T-helper 2 cell (primary cell): ENCODE measurements at places on chromosomes 12 and 14.
A peak's percentile ranks its signal among the peaks of the same experiment; 100 is the strongest.

- no peak for DNase-seq
Observed at GRCh38 chr12:122955156-122955555, 11.1 kb downstream of the ABCB9 start.

DNA sequence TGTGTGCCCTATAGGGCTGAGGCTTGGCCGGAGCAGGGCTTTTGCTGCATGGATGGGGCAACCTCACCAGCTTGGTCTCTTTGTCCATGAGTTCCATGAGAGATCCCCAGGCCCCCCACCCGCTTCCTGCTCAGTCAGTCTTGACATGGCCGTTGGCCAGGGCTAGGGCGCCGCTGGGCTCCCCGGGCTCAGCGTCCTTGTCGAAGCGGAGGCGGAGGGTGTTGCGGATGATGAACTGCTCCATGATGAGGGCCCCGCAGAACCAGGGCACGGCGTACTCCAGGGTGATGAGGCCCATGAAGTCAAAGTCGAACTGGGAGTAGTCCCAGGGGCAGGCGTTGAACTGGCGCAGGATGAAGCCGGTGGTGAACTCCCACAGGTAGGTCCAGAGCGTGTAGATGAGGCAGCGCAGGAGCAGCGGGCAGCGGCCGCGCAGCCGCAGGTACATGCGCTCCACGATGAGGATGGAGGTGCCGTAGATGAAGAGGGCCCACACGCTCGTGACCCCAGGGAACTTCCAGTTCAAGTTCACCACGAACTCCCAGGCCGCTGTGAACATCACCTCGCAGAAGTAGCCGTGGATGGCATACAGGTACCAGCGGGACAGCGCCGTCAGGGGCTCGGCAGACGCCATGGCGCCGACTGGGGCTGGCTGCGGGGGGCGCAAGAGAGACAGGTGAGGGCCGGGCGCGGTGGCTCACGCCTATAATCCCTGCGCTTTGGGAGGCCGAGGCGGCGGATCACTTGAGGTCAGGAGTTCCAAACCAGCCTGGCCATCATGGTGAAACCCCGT lies 15.0 kb downstream of the TMEM229B start:
- no peak for DNase-seq

- DNase-seq, result no peak
Observed at GRCh38 chr14:97153527-97153926, 356.3 kb downstream of the VRK1 start.

- no peak for DNase-seq
Observed at GRCh38 chr14:103521951-103522563, 573 bp downstream of the CKB start.

GRCh38 chr12:52518574-52519386 lies 1.4 kb downstream of the KRT5 start:
- no peak for DNase-seq

GRCh38 chr12:6823182-6824084 lies 1.8 kb downstream of the GPR162 start:
- no peak for DNase-seq

DNA sequence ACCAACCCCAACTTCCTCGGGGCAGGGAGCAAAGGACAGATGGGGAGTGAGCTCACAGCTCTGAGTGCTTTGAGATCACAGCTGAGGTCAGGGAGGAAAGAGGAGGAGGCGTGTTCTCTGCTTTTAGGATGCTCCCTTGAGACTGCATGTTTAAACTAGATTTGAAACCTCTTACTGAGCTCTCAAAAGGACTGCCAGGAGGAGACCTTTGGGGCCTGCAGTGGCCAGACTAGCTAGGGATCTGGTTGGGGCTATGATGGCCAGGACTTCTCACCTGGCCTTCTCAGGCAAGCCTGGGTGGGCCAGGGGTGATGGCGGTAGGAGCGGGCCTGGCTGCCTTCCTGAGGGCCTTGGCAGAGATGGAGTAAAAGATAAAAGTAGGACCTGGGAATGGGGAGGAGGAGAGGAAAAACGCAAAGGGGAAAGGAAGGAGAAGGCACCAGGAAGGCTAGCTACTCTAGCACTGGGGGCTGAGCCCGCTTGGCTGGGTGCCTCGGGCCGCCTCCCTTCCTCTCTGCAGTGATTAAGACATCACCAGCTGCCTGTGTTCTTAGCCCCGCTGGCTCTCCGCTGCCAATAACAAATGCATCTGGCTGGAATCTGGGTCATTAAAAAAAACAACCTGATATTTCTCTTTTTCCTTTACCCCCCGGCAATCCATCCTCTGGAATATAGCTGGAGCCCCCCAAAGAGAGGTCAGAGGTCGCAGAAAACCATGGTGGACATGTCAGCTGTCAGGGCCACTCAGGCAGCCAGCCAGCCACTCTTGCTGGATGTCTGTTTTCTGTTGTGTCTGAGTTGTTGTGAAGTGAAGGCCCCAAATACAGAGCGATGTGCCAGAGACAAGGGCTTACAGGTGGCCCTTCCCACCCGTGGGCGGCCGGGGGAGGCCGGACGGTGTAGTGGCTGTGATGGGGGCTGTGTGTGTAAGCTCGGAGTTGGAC lies 141.3 kb downstream of the TSPAN9 start:
- no peak for DNase-seq

GRCh38 chr14:98903371-98903770 lies 368.6 kb downstream of the BCL11B start:
- no peak for DNase-seq

DNA sequence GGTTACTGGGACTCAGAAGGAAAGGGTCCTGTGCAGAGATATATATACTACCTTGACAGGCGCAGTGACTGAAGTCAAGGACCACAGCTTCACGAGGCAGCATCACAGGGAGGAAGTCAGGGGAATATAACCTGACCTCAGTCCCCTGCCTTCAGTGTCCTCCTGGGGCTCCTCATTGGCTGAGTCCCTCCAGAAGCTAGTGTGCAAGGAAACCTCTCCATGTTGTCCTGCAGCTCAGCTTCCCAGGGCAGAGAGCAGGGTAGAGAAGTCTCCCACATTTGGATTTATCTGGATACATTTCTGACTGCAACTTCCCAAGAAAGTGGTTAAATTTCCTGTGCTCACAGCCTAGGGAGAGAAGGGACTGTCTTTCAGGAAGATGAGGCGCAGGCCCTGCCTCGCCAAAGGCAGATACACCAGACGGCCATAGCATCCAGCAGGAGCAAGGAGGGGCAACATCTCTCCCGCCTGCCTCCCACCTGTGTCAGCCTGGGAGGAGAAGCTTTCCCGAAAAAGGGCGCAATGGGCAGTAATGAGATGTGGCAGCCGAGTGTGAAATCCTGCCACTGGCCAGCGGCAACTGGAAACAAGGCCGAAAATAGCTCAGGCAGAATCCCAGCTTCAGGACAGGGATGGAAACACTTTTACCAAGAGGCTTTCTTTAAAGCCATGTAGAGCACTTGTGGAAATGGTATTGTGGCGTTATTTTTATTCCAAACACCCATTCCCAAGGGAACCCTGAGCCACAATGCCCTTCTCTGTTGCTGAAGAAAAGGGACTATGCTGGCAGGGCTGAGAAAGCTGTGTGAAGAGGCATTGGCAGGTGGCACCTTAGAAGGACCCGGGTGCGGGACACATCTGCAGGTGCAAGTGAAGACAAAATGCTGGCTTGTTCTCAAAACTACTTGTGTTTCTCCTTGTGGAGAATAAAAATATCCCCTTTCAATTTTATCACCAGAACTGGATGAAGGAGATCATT lies 54.9 kb upstream of the HIF1A start:
- no peak for DNase-seq

- no peak for DNase-seq
Observed at GRCh38 chr14:92679246-92679645, 69.2 kb downstream of the LGMN start.

GRCh38 chr12:101051901-101052550 lies 158.0 kb downstream of the SLC5A8 start:
- DNase-seq, result no peak

- DNase-seq, result no peak
Observed at GRCh38 chr14:104687601-104688504, 1.6 kb upstream of the INF2 start.

GRCh38 chr12:132109741-132110140 lies 34.4 kb downstream of the DDX51 start:
- DNase-seq, result no peak

- no peak for DNase-seq
Observed at GRCh38 chr12:106358396-106359241, 1.1 kb downstream of the POLR3B start.

DNA sequence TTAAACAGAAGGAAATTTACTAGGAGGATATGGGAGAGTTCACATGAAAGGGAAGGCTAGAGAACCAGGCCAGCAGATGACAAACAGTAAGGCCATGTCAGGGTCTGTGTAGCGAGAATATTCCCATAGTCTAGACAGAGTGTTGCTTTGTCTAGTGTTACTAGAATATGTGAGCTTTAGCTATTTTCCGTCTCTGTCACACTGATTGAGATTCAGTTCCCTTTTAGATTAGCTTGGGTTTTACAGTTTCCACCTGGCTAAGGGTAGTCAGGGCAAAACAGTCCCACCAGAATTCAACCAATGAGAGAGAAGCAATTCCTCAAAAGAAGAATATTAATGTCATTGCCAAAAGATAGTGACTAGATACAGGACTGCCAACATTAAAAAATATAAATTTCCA lies 82.8 kb upstream of the MDM1 start:
- no peak for DNase-seq

DNA sequence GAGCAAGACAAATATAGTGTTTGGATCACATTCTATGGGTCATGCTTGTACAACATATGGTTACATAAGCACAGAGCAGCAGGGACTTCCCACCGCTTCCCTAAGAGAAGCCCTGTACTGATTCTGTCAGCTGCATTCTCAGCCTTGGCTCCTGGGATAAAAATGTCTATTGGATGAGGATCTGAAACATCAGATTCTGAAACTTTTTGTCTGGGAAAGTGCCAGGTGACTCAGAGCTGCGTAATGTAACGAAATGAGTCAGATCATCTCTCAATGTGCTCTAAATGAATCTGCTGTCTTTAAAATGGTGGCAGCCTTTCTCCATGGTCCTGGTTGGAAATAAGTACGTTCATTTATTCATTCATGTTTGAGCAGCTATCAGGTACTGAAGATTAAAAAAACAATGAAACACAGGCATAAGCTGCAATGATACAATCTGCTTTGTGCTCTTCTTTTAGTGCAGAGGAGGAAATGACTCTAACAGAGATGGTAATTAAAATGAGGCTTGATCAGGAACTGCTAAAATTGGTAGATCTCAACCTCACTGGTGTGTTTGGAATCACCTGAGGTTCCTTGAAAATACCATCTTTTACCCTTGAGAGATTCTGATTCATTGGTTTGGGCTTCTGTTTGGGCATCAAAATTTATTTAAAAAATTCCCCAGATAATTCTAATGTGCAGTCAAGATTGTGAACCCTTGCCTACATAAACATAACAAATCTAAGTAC lies 99.1 kb upstream of the NAP1L1 start:
- DNase-seq, result peak; percentile 68

- DNase-seq, result no peak
Observed at GRCh38 chr14:75811872-75812499, 150.9 kb downstream of the TTLL5 start.

DNA sequence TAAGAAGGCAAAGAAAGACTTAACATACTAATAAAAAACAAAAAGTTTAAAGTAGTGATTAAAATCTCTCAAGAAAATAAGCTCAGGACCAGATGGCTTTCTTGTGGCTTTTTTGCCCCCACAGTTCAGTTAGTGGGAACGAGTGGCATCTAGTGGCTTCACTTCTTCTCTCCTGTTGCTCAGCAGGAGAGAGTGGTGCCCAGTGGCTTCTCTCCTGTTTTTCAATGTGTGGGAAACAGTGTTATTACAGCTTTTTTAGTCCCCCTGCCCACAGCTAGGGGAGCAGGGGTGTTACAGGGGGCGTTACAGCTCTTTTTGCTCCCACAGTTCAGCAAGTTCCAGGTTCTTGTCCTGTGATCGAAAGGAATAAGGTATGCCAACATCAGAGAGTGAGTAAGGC lies 135.2 kb downstream of the RERGL start:
- DNase-seq, result no peak

GRCh38 chr12:130334937-130335336 lies 2.8 kb upstream of the PIWIL1 start:
- DNase-seq, result no peak

GRCh38 chr14:94390372-94391086 lies 2.1 kb upstream of the SERPINA1 start:
- no peak for DNase-seq

- no peak for DNase-seq
Observed at GRCh38 chr12:13154831-13155230, 41.7 kb upstream of the EMP1 start.

DNA sequence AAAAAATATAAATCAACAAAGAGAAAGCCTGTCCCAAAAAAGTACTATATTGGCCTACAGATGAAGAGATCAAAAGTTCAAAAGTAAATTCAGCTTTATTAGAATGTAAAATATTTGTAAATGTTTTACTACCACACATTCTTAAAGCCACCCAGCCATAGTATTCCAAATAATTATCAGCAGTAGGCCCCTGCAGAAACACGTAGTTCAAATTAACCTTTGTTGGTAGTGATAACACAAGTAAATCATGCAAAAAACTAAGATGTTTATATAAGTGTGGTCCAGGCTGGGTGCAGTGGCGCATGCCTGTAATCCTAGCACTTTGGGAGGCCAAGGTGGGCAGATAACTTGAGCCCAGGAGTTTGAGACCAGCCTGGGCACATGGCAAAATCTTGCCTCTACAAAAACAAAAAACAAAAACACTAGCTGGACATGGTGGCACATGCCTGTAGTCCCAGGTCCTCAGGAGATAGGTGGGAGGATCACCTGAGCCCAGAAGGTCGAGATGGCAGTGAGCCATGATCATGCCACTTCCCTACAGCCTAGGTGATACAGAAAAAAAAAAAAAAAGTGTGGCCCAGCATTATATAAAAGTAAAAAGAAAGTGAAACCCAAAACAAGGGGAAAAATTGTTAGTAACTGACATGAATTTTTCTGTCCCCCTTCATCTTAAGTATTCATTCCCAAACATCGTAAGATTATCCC lies 17.9 kb downstream of the SPTLC2 start:
- no peak for DNase-seq

- DNase-seq, result no peak
Observed at GRCh38 chr14:99559286-99559990, 44.6 kb downstream of the CCDC85C start.

DNA sequence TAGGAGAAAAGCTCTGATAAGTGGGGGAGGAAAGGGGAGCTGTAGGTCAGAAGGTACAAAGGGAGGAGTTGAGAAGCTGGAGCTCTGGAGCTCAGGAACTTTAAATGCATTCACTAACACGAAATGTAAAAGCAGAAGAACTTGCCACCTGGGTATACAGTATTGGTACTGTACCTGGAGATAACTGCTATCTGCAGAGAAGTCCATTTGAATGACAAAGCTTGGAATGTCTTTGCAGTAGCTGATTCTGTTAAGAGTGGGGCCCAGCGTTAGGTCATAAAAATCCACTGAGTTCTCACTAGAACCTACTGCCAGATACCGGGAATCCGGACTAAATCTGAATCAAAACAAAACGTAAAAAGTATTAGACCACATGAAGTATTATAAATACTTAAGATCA lies 55.6 kb downstream of the ZC3H14 start:
- DNase-seq, result no peak

- DNase-seq, result no peak
Observed at GRCh38 chr14:23115039-23115731, 3.9 kb downstream of the CEBPE start.

- peak; percentile 28 for DNase-seq
Observed at GRCh38 chr12:121038861-121039668, at the start of gene OASL. Gene OASL (minus strand): TSS chr12:121039246. CDS start chr12:121038971, 275 bp downstream.
